Left ventricle myocardium superior (tissue), 1 donor: ENCODE measurements at places on chromosomes 7 and 10. TPM values are rescaled to one million over a fixed set of nuclear protein-coding genes. Genes with fewer than 3 reads are reported as not detected.

Gene PRKCQ
- total RNA-seq, result 0.12 TPM

Gene DRGX
- total RNA-seq, result not detected

GRCh38 chr7:76011442-76011861 lies 17.1 kb upstream of the TMEM120A start:
- peak; percentile 74 for DNase-seq

DNA sequence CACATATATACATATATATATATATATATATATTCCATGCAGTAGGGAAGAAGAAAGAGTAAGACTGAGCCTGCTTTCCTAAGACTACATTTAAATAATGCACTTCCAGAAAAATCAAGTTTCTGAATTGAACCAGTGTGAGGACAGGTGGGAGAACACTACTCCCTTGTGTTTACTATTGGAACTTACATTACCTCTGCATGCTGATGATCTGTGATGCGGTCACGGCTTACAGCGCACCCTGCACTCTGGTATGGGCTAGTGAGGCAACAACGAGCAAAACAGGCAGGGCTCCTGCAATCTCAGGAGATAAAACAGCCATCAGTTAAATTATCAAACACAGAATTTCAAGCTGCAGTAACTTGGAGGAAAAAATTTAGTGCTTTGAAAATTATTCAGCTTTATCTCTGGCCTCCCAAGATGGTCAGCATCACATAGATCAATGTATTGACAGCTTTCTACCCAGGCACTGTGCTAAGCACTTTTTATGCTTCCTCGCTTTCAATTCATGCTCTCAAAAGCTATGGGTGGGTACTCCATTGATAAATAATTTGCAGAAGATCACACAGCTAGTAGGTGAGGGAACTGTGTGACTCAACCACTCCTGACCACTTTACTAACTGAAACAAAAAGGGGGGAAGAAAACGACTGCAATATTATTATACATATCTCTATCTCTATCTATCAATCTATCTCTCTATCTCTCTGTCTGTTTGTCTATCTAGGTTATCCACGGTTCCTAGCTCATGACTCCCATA lies 20.5 kb upstream of the SLC16A12 start:
- DNase-seq, result no peak

Gene NPFFR1
- 0.02 TPM for total RNA-seq

Gene CRCP
- total RNA-seq, result 22.5 TPM

DNA sequence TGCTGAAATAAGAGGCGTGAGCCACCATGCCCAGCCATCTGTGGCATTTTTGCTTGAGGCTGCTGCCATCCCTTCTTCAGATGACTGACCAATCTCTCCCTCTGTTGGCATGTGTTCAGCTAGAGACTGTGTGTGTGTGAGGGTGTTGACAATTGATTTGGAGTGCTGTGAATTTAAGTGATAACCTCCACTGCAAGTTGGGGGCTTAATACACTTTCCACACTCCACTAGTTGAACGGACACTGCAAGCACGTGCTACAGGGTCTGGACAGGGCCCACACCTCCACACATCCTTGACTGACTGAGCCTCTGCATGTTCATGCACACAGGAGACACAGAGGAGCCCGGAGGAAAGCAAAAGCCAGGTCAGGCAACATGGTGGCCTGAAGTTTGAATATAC lies 51.3 kb downstream of the BRAF start:
- DNase-seq, result no peak
